Activated naive CD8-positive, alpha-beta T cell treated with anti-CD3 and anti-CD28 coated beads for 36 hours (primary cell): ENCODE measurements at places on chromosomes 1 and 21. TPM values are rescaled to one million over a fixed set of nuclear protein-coding genes. Genes with fewer than 3 reads are reported as not detected.

DNA sequence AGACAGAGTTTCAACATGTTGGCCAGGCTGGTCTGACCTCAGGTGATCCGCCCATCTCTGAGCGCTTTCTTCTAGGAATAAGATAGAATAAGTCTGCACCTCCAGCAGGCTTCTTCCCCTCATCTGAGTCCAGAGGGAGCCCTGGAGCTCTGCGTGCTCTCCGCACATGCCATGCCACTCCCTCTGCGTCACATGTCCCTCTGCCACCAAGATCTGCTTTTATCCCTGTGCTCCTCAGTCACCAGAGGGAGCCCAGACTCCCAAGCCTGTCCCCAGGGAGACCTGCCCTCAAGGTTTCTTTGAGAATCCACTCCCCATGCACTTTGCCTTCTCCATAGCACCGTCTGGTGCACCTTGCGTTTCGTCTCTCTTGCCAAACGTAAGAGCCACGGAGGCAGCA, 213.0 kb downstream of the CAMTA1 start:
- no peak for DNase-seq
- H3K4me1 ChIP-seq = peaks cover 21% of the 10 kb centered on the region
- no peaks in the 10 kb centered on the region for H3K36me3 ChIP-seq
- H3K4me3 ChIP-seq = no peak overlapping the region
- H3K27me3 ChIP-seq = peaks cover 27% of the 10 kb centered on the region

GRCh38 chr1:244863491-244864252, 671 bp downstream of the HNRNPU start:
- peaks cover 41% of the 10 kb centered on the region for H3K4me1 ChIP-seq
- H3K4me3 ChIP-seq = peak overlapping the region; percentile 91
- peaks cover 46% of the 10 kb centered on the region for H3K36me3 ChIP-seq

DNA sequence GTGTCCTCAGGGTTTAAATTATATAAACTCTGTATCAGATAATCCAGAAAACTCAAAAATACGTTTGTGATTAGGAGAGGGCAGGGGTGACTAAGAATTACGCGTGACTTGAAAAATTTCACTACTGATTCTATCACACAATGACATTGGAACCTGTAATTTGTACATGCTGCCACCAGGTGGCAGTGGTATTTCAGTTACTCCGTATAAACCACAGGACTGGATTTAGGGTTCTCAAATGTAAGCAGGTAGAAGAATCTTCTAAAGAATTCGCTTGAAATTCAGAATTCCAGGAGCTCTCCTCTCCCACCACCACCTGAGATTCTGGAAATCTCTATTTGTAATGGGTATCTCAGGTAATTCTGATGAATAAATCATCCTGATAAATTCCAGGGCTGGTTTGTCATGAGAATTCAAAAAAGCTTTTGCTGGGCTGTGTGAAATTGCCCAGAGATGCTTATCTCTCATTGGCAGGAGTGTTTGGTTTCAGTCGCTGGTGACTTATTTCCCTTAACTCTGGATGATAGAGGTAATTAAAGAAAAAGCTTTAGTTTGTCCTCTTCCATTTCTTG, 1.7 kb upstream of the KRTAP7-1 start:
- no peak overlapping the region for H3K27ac ChIP-seq
- no peaks in the 10 kb centered on the region for H3K36me3 ChIP-seq
- H3K4me1 ChIP-seq = no peaks in the 10 kb centered on the region
- peaks cover 14% of the 10 kb centered on the region for H3K27me3 ChIP-seq
- DNase-seq = peak; percentile 21

DNA sequence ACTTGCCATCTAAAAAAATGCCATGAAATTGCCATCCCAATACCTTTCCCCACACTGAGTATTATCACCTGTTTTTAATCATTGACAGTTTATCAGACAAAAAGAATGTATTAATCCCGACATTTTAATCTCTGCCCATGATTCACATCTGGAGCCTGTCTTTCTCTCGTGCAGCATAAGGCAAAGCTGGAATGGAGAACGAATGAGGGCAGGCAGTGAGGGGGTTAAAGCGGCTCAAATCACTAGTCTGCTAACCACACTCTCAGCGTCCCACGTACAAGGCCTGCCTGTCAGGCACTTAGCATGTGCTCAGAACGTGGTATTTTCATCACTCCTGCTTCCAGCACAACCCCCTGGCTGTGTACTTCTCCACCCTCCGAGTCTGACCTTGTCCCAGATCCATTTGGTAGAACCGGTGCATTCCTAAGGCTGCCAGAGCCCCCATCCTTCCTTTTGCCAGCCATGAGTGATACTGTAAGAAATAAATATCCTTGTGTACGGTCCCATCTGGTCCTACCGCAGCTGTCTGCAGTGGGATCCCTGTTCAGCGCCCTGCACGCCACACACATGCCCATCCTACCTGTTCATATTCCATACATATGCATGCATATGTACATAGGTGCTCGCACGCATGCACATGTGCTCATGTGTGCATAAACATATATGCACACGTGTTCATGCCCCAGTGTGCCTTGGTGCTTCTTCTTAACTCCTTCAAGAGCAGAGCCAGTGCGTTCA, 34.6 kb upstream of the FHAD1 start:
- H3K27ac ChIP-seq = no peak overlapping the region
- no peak overlapping the region for H3K4me3 ChIP-seq
- no peak for DNase-seq
- peaks cover 15% of the 10 kb centered on the region for H3K27me3 ChIP-seq

- peaks cover 21% of the 10 kb centered on the region for H3K27me3 ChIP-seq
- H3K27ac ChIP-seq = no peak overlapping the region
- no peaks in the 10 kb centered on the region for H3K36me3 ChIP-seq
- DNase-seq = no peak
- H3K4me3 ChIP-seq = no peak overlapping the region
Observed at GRCh38 chr1:118118469-118118868, 66.6 kb downstream of the SPAG17 start.

DNA sequence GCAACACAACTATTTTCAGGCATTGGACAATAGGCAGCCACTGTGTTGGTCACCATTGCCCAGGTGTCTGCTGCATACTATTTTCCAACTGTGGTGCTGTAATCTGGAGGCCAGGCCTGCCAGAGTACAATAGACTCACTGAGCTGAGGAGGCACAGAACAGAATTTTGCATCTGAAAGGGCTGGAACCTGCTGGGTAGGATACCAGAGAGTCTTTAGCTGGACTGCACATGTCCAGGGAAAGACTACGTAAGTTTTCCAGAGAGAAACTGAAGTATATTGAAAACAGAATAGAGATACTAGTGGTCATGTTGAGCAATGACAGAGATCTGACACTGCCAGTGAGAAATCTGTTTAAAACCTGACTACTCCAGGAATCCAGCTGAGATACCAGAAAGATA, 200.8 kb downstream of the RASAL2 start:
- H3K36me3 ChIP-seq = no peaks in the 10 kb centered on the region
- peaks cover 6% of the 10 kb centered on the region for H3K27me3 ChIP-seq
- no peaks in the 10 kb centered on the region for H3K4me1 ChIP-seq
- DNase-seq = no peak

Gene TENT5C
- 4.2 TPM for total RNA-seq

Gene RHBDL2
- total RNA-seq = not detected

Gene RHEX
- total RNA-seq = not detected

Gene SEC22B
- 23.0 TPM for total RNA-seq

Gene LSM10
- 66.8 TPM for total RNA-seq

Gene CSF3R
- 0.04 TPM for total RNA-seq
